ENCODE measurements at places on chromosomes 13 and 19.

DNA sequence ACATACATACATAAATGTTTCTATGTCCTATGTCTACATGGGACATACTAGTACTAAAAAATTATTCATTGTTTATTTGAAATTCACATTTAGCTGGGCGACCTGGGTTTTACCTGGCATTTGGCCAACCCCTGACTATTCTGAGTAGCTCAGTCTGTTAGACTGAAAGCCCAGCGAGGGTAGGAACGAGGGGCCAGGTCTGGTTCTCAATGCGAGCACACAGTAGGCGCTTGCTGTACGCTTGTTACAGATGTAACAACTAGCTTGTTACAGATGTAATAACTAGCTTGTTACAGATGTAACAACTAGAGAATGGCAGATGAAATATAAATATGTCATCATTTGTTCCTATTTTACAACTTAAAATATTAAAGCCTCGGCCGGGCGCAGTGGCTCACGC, 920 bp upstream of the ANO8 start:
- DNase-seq: no peak

DNA sequence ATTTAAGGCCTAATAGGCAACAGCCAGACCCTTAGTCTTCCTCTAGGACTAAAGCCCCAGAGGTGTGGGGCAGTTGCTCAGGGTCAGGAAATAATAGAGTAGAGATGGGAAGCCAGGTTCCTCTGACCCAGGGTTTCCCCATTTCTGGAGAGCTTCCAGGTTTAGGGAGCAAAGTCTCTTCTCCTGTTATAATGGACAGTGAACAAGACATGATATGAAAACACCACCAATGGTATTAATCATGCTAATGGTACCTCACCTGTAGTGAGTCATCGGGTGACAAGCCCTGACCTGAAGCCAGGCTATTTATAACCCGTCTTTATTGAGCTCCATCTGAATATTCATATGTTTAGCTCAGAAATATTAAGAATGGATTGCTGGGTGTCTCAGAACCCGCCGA, 24.6 kb downstream of the BICRA start:
- DNase-seq: no peak

GRCh38 chr19:51607920-51608562, 22.2 kb downstream of the SIGLEC5 start:
- DNase-seq: no peak

DNA sequence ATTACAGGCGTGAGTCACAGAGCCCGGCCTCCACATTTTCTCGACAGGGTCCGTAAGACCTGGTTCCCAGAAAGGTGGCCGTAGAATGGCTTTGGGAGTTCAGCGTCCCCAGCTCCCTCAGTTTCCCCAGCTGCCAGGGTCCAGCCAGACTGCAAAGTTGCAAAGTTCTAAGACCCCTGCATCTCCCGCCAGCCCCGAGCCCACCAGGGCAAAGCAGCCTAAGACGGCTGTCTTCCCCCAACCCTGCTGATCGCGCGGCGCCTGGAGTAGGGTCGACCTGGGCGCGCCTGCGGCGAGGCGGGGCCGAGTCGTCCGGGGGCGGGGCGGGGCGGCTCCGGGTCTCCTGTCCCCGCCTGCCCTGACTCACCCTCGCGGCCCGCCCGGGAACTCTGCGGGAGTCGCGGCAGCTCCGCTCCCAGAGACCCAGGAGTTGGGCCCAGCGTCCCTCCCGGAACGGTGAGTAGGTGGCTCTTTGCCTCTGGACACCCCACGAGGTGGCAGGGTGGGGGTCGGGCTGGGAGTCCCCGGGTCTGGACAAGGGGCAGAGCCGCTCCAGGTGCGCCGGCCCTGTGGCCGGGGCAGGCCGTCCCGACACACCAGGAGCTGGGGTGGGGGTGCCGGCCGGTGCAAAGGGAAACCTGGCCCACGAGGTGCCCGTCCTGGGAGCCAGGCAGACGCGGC, at the start of gene LRRC8E:
Gene LRRC8E (plus strand): TSS at position 366 of the 681 bp plus-strand sequence. CDS start 7,094 bp downstream, outside the sequence.
- no peak for DNase-seq

DNA sequence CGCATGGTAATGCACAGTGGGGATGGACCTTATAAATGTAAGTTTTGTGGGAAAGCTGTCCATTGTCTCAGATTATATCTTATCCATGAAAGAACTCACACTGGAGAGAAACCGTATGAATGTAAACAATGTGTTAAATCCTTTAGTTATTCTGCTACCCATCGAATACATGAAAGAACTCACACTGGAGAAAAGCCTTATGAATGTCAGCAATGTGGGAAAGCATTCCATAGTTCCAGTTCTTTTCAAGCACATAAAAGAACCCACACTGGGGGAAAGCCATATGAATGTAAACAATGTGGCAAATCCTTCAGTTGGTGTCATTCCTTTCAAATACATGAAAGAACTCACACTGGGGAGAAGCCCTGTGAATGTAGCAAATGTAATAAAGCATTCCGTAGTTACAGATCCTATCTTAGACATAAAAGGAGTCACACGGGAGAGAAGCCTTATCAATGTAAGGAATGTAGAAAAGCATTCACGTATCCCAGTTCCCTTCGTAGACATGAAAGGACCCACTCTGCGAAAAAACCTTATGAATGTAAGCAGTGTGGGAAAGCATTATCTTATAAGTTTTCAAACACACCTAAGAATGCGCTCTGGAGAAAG, 13.8 kb downstream of the ZNF763 start:
- DNase-seq: no peak

DNA sequence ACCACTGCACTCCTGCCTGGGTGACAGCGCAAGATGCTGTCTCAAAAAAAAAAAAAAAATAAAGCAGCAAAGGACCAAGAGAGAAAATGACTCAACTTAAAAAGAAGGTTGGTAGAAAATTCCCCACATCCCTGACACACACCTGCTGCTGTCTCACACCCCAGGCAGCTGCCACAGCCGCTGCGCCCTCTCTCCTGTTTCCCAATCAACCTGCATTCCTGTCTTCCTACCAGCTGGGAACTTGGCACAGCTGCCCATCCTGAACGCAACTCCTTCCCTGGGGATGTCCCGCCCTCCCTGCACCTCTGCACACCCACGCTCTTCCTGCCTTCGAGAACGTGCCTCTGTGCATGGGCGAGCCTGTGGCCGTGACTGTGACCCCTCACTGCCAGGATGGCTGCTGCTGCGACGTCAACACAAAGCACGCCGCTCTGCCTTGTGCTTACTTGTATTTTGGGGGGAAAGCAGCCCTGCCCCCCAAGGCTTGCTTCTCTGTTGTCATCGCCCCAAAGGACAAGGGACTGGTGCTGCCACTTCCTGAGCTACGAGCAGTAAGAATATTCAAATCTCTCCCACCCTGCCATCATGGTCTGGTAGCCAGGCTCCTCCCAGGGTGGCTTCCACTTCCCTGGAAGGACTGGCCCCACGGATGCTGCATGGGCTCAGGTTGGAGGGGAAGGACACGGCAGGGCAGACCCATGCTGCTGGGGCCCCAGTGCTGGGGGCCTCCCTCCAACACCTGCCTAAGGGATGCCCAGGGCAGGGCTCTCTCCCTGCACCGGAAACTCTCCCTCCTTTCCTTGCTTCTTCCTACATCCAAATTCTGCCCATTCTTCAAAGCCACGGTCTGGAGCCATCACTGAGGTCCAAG, 20.7 kb downstream of the SH3GL1 start:
- DNase-seq: no peak

DNA sequence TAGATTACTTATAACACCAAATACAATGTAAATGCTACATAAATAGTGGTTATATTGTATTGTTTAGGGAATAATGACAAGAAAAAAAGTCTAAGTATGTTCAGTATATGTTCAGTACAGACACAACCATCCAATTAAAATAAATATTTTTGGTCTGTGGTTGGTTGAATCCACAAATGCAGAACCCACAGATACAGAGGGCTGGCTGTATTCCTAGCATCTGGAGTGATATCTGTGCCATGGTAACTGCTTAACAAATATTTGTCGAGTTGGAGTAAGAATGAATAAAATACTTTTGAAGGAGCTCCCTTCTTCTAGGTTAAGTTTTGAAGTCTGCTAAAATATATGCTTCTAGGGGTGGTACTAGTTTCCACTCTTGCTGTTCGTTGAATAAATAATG, 241.0 kb downstream of the KLF5 start:
- no peak for DNase-seq

- DNase-seq: no peak
Measured at GRCh38 chr19:37484406-37485168, 15.4 kb downstream of the ZNF570 start.

- DNase-seq: no peak
Measured at GRCh38 chr19:50482916-50483315, 6.3 kb upstream of the GARIN5A start.

- no peak for DNase-seq
Measured at GRCh38 chr19:20413705-20414104, 151.9 kb downstream of the ZNF737 start.

DNA sequence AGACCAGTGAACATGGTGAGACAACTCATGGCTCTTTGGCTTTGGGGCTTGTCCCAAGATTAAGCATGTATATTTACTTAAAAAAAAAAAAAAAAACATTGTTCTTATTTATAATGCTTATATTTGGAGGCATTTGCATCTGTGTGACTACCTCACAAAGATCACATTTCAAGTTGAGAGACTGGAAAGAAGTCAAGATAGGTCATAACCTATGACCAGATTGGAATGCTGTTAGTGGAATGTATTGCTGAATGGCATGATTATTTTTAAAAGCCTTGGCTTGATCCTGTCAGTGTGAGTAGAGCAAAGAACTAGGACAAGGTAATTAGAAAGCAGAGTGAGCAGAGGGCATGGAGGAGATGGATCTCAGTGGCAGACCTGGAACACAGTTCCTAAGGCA, 214.6 kb downstream of the OXGR1 start:
- DNase-seq: no peak

DNA sequence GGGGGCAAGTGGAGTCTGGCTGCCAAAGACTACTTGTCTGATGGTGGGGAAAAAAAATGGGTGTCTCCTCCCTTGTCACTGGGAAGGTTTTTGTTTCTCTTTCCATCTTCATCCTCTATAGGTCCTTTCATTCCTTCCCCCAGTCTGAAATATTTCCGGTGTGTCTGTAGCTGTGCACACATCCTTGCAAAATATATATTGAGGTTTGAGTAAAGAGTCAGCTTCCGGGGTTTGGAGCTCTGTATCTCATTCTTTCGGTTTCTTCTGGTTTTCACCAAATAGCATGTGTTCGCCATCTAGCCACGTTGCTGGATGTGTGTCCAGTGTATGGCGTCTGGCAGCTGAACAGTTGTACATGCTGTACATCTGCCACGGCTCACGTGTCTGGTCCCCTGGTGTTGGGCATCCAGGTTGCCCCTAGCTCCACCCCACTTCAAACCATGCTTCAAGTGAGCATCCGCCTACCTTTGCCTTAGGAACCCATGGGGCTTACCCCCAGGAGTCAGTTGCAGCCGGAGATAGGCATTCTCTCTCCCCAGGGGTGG, 142.2 kb downstream of the SIPA1L3 start:
- DNase-seq: no peak
